ENCODE measurements at places on chromosomes 3 and 15.

DNA sequence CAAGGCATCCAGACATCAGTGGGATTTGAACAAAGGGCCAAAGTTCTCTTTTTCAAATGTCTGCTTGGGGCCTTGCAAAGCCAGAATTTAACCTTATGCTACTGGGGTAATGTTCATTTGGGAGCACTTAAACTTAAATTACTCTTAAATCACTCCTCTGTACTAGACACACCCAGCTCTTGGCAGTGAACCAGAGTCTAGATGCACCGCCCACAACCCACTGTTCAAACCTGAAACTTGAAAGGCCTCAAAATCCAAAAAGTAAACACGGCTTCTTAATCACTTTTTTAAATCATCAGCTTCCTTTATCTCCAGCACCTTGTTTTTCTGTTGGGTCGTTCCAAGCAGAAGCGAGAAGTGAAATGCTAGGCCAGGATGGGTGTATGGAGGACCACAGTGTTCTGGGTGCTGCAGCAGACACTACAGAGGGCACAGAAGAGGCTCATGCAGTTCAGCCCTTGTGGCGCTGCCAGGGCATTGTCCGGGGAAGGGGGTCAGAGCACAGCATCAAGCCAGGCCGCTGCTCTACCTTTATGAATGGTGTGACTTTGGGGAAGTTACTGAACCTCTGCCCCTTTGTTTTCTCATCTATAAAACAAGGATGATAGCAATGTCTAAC lies 28.8 kb downstream of the MECOM start:
- no peak for DNase-seq

GRCh38 chr3:55604402-55604801 lies 117.3 kb upstream of the WNT5A start:
- no peak for DNase-seq

DNA sequence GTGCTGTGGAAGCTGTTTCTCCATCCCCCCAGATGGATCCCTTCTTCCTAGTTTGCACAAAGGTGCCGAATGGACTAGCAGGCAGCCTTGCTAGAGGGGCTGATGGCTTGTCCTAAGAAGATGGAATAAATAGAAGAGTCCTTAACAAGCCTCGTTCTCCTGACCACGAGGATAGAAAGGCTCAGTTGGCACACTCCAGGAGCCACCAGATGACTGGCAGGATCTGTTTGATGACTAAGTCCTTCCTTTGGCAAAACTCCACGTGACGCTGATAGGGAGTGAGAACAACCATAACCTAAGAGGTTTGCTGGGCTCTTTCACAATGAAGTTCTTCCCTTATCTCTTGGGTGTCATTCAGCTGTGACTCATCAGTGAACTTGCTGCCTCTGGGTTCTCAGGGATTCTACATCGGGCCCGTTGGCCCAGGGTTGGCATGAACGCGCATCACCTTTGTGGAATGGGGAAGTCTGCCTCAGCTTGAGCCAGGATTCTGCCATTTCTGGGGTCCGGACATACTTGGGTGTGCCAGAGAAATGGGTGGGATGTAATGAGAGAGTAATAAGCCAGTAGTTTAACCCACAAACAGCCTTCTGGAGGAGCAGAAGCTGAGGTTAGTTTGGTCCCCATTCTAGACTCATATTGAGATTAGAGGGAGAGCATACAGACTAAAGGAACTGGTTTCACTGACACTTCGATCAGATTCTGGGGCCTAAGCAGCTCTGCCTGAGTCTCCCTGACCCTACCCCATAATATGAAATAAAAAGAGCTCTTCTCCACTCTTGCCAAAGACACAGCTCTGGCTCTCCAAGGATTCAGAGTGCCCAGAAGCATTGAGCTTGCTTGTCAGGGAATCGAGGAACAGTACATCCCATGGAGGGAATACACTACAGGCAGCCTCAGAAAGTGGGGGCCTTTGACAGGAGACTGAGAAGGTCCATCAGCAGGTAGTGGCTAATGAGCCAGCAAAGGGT lies 2.0 kb upstream of the MELTF start:
- DNase-seq = no peak

GRCh38 chr3:123543950-123544349 lies 40.9 kb downstream of the HACD2 start:
- DNase-seq = peak; percentile 46

GRCh38 chr3:9897408-9898372 lies 5.0 kb upstream of the IL17RE start:
- no peak for DNase-seq

DNA sequence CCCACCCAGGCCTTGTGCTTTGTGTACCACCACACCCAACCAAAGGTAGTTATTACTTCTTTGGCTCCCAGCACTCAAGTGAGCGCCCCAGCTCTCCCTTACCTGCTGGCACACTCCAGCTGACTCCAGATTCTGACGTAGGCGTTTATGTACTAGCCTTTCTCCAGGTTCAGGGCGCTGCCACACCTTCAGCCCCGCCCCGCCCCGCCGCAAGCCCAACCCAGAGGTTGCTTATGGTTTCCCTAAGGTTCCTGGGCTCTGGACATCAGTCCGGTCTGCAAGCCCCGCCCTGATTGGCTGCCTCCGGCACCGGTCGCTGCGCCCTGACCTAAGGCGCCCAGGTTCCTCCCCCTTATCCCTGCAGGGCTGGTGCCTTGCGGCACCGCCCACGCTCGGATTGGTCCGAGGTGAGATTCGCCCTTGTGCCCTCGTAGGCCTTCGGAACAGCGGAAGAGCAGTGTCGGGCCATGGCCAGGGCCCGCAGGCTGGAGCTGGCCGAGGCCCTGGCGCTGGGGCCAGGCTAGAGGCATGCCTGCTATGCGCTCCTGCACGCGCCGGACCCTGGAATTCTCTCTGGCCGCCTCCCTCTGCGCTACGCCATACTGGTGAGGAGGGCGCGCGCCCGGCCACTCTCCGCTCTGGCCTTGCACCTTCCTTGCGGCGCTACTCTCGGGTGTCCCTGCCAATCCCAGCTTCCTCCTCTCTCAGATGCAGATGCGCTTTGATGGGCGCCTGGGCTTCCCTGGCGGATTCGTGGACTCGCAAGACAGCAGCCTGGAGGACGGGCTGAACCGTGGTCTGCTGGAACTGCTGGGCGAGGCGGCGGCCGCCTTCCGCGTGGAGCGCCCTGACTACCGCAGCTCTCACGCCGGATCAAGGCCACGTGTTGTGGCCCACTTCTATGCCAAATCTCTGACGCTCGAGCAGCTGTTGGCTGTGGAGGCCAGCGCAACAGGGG lies 19.8 kb upstream of the NUDT16 start:
- no peak for DNase-seq

- DNase-seq = no peak
Observed at GRCh38 chr3:162370141-162370540, 873.5 kb downstream of the OTOL1 start.

DNA sequence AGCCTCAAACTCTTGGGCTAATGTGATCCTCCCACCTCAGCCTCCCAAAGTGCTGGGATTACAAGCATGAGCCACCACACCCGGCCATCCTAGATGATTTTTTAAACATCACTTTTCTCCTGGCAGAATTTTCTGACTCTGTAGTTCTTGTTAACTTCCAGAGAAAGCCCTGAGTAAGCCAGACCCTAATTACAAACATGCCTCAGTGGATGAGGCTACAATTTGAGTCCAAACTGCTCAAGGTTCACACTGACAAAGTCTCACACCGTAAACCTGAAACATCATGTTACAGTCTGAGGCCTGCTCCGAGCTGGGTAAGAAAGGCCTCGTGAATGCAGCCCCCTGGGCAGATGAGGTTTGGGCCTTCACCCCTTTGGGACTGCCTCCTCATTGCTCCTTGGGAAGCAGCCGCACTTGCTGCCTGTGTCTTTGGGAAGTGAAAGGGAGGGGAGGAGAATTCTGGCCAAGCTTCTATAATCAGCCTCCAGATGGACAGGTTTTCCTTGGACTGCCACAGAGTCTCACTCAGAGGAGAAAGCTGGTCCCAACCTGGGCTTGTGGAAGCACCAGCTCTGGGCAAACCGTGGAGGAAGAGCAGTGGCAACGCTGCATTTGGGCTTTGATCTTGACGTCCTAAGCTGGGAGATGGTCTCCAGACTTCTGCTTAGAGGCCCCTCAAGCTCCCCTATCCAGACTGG lies 46.0 kb downstream of the CA12 start:
- DNase-seq = no peak

DNA sequence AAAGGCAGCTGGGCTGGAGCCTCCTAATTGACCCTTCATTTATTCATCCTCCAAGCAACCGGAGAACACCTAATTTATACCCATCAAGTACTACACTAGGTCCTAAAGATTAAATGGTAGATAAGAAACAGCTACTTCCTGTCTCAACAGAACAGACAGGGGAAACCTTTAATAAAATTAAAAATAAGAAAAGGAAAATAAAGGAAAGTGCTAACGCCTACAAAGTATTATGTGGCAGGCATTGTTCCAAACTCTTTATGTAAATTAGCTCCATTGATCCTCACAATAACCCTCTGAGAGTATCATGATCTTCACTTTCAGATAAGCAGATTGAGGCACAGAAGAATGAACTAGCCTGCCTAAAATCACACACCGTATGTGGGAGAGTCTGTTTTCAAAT lies 139.5 kb downstream of the CNTN6 start:
- DNase-seq = no peak

DNA sequence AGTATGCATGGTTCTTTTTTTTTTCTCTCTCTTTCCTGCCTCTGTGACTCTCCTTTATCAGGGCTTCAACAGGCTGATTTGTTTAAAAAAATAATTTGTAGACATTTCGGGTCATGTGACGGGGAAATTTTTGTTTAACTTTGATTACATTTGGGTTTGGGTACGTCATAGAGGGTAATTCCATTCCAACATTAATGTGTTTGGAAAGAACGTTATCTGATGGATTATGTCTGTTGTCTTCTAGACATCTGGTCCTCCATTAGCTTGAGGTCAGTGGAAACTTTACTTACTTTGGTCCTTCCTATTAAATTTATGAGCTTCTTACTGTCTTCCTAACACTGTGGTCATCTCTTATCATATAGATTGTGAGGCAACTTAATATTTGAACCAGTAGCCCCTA lies 80.9 kb downstream of the STT3B start:
- DNase-seq = no peak

DNA sequence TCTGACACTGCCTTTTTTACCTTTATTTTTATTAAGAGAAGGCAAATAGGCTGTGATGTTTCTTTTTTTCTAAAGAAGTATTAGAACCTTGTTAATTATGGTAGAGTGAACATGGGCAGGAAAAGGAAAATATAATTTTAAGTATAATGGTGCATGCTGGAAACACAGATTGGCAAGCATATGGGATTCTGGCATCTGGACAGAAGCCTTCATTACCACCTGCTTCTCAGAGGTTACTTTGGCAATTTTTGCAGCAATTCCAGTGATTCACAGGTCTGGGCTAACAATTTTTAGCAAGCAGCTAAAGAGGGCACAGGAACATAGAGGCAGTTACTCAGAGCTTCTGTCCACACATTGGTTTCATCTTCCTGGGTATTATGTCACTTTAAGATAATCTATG lies 258.3 kb downstream of the DIPK2A start:
- DNase-seq = no peak

GRCh38 chr3:133191818-133192217 lies 153.6 kb downstream of the TMEM108 start:
- no peak for DNase-seq

DNA sequence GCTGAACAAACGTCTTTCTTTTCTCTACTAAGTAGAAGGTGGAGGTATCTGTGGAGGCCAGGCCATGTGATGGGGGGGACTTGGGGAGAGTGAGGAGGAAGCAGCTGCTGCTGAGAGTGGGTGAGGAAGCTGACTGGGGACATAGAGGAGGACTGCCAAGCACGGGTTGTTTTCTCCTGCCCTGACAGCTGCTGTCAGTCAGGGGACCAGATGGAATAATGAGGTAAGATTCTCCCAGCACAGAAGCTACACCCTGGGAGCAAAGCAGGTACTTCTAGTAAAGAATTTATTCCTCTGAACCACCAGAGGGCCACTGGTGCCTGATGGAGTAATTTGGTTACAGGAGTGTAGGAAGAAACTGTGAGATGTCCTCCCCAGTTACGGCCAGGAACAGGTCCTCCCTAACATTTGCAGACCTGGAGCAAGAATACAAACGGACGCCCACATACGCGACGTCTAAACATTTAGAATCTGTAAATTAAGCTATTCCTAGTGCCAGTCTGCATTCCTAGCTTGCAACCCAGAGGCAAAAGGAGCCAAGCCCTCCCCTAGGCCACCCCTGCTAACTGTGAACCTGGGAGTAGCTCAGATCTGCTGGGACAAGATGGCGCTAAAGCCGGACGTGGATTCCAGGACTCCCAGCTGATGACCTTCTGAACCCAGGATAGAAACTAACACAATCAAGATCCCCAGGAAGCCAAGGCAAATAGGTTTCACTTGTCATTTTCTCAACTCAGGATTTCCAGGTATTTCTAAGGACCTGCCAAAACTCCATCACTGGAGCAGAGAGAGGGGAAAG lies 14.8 kb downstream of the CRYGS start:
- DNase-seq = no peak

DNA sequence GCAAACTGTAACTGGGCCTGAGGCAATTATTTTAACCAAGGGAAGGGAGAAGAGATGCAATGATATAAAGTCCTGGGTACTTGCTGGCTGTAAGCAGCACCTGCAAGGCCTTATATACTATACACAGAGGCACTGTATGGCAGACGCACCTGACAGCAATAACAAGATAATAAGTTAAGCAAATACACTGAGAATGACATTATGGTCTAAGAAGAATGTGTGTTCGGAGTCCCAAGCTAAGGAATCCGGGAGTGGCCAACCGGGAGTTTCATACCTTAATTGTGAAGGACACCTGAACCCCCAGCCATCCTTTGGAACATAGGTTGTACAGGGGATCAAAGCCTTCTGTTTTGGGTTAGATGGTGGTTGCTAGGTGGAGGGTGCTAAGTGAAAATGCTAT lies 13.7 kb downstream of the FAM240A start:
- no peak for DNase-seq

DNA sequence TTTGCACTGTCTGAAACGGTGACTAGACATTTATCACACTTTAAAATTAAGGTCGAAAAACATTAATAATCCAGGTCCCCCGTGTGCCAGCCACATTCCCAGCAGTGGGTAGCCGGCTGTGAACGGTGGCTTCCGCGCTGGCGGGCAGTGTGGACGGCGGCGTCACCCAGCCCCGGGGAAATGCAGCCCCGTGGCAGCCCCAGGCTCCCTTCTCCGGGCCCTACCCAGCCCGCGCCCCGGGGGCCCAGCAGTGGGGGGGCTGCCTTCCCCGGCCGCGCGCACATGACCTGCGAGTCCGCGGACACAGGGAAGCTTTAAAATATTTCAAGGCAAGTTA lies 25.3 kb downstream of the GABRA5 start:
- no peak for DNase-seq

GRCh38 chr15:94066811-94067210 lies 164.6 kb upstream of the MCTP2 start:
- no peak for DNase-seq

GRCh38 chr3:184822654-184823053 lies 10.7 kb downstream of the VPS8 start:
- DNase-seq = no peak

- DNase-seq = no peak
Observed at GRCh38 chr3:24199300-24199699, 254.2 kb downstream of the NR1D2 start.

GRCh38 chr3:124811436-124811835 lies 75.7 kb downstream of the ITGB5 start:
- DNase-seq = no peak

DNA sequence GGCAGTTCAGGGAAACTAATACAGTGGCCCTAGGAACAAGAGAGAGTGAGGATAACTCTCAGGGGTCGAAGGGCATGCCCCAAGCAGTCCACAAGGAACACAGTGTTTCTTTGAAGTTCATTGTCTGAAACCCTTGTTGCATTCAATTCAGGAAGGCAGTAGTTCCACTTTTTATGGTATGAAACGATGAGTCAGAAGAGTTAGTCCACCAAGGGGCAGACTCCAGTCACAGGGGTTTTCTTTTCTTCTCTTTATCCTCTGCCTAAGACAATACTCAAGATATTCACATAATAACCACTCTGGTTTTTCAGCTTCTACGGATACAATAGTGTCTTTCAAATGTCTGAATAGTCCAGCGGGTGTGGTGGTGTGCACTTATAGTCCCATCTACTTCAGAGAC lies 23.7 kb upstream of the TICRR start:
- DNase-seq = no peak

Data from caudate nucleus (tissue), 63 donors.